ENCODE measurements at places on chromosomes 4 and X.
A peak's percentile ranks its signal among the peaks of the same experiment; 100 is the strongest.

DNA sequence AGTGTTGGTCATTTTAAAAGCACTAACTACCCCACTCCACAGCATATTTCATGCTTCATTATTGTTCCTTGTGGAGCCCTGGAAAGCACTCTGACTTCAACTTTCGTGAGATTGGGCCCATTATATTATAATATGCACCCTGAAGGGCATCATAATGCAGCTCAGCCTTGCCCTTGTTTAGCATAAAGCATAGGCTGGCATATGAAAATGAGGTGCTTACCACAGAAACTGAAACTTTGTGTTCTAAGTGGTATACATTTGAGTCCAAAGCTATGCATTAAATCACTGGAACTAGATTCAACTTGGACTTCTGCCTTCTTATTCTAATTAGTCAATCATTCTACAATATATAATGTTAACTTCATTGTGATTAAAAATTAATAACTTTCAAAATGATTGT lies 1027.9 kb downstream of the STIM2 start:
- DNase-seq: no peak

DNA sequence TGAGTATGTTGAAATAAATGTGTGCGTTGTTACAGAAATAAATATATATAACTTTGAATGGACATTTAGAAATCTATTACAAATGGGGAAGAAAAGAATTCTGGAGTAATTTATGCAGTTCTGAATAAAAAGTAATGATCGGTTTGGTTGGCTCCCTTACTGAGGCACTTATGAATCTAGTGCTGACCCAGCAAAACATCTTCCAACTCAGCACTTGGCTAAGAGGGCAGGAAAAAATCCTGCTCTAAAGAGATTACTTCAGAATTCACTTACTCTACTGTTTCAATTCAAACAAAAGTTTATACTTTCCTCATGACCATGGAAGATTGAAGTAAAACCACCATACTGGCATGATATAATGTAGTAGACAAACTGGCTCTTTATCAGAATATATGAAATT lies 123.9 kb upstream of the RXFP1 start:
- no peak for DNase-seq

GRCh38 chrX:111355523-111356115 lies 56.4 kb downstream of the DCX start:
- no peak for DNase-seq

DNA sequence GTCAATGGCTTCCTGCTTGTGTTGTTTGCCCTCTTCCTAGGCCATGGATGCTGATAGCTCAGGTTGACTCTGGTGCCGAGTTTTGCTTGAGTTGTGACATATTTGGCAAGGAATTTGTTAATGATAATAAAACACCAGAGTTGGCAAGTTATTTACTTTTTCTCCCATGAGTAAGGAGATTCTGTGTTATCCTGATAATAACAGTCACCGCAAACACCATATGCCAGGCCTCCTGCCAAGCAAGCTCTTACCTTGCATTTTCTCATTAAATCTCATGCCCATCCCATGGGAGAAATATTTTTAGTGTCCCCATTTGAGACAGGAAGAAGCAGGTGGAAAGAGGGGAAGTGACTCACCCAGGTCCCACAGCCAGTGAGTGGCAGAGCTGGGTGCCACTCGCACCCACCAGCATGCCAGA lies 67.4 kb upstream of the CLCN4 start:
- no peak for DNase-seq

- DNase-seq: no peak
Observed at GRCh38 chr4:10061650-10062415, 40.5 kb upstream of the SLC2A9 start.

DNA sequence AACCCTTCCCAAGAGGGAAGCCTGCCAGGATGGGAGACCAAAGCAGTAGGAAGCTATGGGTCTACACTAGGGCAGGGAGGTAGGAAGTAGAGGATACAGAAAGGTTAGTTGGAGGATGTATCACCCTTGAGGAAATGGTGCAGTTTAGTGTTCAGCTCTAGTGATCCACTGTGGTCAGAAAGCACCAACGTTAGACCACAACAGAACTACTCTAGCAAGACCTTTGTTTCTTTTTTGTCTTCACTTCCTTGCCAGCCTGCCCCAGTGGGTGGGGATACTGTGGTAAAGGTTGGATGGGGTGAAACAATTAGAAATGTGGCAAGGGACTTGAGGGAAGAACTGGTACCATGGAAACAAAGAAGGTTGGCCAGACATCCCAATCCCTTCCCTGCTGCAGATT lies 83.3 kb downstream of the DDIT4L start:
- peak; percentile 25 for DNase-seq

DNA sequence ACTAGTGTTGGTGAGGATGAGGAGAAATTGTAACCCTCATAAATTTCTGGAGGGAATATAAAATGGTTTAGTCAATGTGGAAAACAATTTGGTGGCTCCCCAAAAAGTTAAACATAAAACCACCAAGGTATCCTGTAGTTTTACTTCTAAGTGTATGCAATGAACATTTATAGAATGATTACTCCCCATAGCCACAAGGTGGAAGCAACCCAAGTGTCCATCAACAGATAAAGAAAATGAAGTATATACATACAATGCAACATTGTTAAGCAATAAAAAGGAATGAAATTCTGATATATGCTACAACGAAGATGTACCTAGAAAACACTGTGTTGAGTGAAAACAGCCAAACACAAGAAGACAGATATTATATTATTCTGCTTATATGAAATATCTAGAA lies 569.1 kb upstream of the GRID2 start:
- no peak for DNase-seq

DNA sequence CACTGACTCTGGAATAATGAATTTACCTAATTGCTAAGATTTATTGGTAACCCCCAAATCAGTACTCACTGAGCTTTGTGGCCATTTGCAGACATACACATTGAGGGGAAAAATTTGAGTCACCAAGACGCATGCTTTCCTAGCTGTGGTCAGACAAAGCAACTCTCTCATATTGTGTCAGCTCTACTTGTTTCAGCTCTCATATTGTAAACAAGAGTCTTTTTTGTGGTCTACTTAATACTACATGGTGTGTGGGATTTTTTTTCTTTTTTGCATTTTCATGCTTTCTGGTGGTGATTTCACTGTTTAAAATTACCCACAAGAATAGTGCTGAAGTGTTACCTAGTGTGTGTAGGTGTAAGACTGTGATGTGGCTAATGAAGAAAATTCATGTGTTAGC lies 428.2 kb upstream of the GALNT7 start:
- no peak for DNase-seq

GRCh38 chrX:129808829-129809796 lies 29.4 kb downstream of the SASH3 start:
- no peak for DNase-seq

DNA sequence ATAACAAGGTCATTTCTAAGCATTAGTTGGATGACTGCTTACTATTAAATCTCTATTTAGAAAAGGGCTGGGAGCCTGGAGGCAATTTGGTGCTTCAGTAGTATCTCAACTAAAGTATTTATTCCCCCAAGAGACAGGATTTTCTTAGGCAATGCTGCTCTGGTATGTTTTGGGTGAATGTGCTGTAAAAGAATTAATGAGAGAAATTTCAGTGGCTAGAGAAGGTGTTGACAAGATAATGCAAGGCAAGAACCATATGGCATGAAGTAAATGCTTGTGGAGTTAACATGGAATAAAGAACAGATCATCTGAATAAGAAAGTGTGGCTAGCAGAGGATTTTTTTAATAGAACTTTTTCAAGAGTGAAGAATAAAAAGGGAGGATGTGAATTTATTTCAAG lies 3.9 kb downstream of the CYP2U1 start:
- no peak for DNase-seq
